ENCODE measurements at places on chromosomes 7 and 10. TPM values are rescaled to one million over a fixed set of nuclear protein-coding genes. Genes with fewer than 3 reads are reported as not detected.

The SLC29A4 gene
- total RNA-seq = 8.2 TPM

The CELF2 gene
- total RNA-seq = 11.0 TPM

The RNF32 gene
- 0.36 TPM for total RNA-seq

The PNLIPRP3 gene
- total RNA-seq = not detected

The GPR37 gene
- total RNA-seq = 2.3 TPM

The LOXL4 gene
- 5.4 TPM for total RNA-seq

The GJD4 gene
- not detected for total RNA-seq

The HOXA6 gene
- total RNA-seq = 11.8 TPM

The CUBN gene
- under 0.01 TPM for total RNA-seq

The TAS2R5 gene
- 0.35 TPM for total RNA-seq

The NME8 gene
- total RNA-seq = not detected

The ADCYAP1R1 gene
- not detected for total RNA-seq

The ATG9B gene
- total RNA-seq = 0.07 TPM

The ING3 gene
- 11.0 TPM for total RNA-seq

The ORAI2 gene
- 35.7 TPM for total RNA-seq

DNA sequence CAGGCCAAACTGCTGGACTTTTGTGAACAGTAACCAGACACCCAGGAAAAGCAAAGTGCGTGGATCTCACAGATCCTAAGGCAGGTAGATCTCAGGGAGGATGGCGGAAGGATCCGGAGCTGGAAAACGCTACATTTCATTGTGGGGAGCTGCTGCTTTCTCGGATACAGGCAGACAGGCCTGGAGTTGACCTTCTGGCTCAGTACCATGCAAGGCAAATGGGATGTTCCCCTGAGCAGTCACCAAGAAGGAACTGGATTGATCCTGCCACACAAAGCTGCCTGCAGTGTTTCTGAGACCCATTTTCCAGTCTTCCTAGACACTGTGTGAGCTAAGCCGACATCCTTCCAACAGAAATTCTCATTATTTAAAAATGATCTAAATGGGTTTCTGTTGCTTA is 65.5 kb downstream of the ZRANB1 start:
- DNase-seq = no peak

DNA sequence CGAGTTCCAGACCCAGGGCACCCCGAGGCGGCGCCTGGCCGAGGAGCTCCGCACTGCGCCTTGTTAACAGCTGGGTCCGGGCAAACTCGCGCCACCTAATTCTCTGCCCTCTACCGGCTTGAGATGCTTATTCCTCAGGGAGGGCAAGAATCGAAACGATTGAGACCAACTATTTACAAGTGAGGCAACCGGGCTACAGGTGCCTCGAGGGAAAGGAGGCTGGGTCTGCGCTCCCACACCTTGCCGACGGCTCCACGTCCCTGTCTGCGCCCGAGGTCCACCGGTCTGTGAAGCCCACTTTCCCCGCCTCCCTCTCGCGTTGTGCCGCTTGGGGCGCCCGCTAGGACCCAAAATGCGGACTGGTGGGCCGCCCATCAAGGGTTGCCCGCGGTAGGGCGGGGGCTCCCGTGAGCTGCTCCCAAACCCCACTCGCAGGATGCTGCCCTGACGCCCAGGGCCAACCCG is 527 bp downstream of the AKR1B1 start:
- no peak for DNase-seq

DNA sequence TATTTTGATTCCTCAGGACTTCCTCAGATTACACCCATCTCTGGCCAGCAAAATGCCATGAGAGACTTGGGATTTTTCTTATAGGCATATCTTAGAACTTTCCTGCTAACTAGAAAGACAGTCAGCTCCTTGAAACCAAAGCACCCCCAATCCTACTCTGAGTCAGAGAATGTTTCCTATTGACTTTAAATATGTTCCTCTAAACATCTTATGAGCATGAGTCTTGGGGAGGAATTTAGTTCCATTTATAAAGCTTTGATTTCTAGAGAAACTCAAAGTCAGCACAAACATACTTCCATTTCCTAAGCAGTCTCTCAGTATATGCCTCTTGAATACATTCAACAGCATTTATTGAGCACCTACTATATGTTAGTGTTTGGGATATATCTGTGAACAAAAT is 128.5 kb downstream of the INHBA start:
- no peak for DNase-seq

DNA sequence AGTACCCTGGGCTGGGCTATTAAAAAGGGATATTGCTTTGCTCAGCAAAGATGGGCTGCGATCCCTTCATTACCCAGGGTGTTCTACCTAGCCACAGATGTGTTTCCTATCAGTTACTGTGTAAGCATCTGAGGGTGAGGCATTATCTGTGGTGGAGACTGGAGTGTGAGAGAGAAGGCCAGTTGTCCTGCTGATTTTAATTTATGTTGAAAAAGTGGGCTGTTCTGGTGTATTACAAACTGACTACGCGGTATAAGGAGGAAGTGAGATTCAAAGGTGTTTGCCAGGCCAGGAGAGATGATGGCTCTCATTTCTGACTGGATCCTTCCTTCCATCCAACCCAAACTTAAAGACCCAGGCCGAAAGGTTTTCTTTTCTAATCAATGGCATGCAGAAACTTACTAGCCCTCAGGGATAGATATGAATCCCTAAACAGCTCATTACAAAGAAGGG is 7.6 kb downstream of the TCF7L2 start:
- no peak for DNase-seq

- DNase-seq = no peak
These were observed 9.5 kb downstream of the CISD1 start for GRCh38 chr10:58278274-58278961.

GRCh38 chr10:99234791-99235657 is 628 bp downstream of the HPSE2 start:
- no peak for DNase-seq

- no peak for DNase-seq
These were observed 22.2 kb downstream of the TMEM120A start for GRCh38 chr7:75971961-75972763.

- no peak for DNase-seq
These were observed 1.7 kb downstream of the NCAPG2 start for GRCh38 chr7:158702944-158703343.

- DNase-seq = no peak
These were observed 189.4 kb upstream of the AHR start for GRCh38 chr7:17109020-17109419.

GRCh38 chr10:99143651-99144050 is 92.0 kb downstream of the HPSE2 start:
- DNase-seq = no peak

- no peak for DNase-seq
These were observed 36.2 kb upstream of the GTF2IRD1 start for GRCh38 chr7:74417419-74417971.

DNA sequence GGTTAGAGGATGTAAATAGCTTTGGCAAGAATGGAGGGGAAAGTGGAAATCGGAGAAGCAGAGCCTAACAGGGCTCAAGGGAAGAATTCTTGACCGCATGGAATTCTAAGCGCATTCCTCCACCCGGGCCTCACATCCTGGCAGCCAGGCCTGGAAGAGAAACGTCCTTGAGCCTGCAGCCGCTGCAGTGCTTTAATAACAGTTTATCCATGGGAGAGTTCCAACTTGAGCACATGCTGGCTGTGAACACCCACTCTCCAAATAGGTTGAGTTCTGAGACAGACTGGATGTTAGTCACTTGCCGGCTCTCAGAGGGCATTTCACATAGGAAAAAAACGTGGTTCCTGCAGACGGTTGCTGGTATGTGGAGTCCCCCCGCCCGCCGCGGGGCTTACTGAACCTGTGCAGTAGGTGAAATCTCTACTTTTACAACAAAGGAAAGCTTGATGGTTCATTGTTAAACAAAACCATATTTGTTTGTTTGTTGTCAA is 61.4 kb upstream of the STEAP1B start:
- peak; percentile 95 for DNase-seq

GRCh38 chr7:124351950-124352349 is 319.1 kb upstream of the TMEM229A start:
- no peak for DNase-seq

DNA sequence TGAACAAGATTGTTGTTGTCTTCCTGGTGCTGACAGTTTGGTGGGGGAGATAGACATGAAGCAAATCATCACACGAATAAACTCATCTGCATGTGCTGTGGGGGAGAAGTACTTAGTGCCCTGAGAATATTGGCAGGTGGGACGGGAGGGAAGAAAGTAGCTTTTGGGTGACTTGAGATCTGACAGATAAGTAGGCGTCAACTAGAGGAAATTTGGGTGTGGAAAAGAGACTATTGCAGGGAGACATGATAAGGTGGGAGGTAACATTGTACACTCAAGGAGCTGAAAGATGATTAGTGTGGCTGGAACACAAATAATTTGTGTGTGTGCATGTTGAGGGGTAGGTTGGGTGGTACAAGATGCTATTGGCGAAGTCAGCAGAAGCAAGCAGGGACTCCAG is 30.1 kb downstream of the CNNM2 start:
- DNase-seq = no peak

- no peak for DNase-seq
These were observed 200.7 kb upstream of the KCTD7 start for GRCh38 chr7:66427956-66428355.

- DNase-seq = no peak
These were observed 59.2 kb downstream of the CDHR3 start for GRCh38 chr7:106022193-106022821.

DNA sequence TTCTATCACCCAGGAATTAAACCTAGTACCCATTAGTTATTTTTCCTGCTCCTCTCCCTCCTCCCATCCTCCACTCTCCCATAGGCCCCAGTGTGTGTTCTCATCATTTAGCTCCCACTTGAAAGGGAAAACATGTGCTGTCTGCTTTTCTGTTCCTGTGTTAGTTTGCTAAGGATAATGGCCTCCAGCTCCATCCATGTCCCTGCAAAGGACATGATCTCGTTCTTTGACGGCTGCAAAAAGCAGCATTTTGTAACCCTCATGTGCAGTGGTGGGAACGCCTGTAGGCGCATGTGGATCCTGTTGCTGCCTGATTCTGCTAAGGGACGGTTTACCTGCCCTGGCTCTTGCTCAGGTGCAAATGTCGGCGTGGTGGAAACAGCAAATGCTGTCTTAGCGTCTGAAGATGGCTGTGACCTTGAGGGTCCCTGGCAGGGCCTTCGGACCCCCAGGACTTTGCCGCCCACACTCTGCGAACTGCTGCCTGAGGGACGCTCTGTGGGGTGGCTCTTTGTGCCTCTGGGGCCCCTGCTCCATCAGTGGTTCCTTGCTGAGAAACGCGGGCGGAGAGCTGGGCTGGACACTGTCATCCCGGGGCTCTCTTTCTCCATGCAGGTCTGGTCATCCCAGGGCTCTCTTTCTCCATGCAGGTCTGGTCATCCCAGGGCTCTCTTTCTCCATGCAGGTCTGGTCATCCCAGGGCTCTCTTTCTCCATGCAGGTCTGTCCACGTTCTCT is 5.6 kb upstream of the MTG1 start:
- no peak for DNase-seq

DNA sequence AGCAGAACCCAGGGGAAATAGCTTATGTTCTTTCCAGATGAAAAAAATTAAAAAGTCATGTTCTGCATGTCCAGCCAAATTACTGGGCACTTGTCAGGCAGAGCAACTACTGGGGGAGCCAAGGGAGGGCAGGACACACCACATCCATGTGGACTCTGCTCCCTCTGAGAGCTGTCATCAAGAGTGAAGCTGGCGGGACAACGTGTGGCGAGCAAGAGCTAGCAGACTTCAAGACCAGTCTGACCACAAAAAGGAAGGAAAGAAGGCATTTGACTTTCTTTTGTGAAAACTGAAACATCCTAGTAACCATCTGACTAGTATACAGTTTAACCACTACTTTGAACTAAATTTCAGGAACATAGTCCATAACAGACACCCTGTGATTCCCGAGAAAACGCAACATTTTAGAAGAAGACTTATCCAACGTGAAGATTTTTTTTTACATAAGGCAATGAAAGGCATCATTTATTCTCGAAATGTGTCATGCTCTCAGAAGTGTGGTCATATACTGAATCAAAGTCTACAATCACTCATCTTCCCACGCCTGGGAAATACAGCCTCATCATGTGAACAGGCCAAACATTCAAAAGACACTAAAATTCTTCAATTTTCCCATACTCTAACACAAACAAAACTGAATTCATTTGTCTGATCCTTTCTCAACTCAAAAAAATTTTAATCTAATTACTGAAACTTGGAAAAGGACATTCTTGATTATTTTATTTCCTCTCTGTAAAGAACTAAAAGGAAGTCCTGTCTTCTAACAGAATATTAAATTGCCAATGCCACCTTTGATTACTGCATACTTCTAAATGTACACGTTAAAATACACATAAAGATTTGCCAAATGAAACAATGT is 15.5 kb downstream of the CYTH3 start:
- DNase-seq = no peak

GRCh38 chr7:92621026-92621540 is 30.9 kb upstream of the FAM133B start:
- DNase-seq = peak; percentile 60

DNA sequence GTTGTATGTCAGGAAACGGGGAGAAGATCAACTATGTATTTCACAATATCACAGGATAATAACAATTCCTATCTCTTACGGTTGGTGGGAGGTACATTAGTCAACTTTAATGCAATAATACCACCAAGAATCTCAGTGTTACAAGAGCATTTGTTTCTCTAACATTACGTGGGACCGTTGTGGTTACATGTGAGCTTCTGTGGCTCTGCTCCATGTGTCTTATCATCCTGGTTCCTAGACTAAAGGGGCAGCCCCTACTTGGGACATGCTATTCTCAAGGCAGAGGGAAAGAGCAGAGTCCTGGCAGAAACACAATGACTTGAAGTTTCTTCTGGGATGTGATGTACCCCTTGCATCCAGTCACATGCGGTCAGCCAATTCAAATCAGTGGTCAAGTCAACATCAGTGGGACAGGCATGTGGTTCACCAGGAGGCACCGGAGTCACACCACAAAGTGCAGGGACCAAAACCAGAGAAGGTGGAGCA is 2.5 kb upstream of the ZNF22 start:
- DNase-seq = no peak

DNA sequence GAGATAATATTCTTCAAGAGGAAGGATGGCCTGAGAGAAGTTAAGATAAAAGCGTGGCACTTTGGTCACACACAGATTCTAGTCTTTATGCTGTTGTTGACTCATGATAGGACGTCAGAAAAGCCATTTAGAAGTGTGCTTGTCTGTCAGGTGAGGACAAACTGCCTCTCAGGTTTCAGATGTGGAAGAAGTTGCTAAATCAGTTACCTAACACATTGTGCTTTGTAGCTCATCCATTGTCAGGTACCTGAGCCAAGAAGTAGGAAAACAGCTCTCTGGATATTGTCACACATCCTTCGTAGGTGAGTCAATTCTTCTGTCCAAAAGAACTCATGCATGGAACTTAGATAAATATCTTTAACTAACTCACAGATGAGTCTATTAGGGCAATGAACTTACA is 49.5 kb upstream of the PHYHIPL start:
- DNase-seq = peak; percentile 78

GRCh38 chr10:734481-734880 is 45.0 kb upstream of the DIP2C start:
- DNase-seq = no peak

GRCh38 chr10:54797636-54798321 is 3.3 kb downstream of the PCDH15 start:
- DNase-seq = no peak

GRCh38 chr7:83159731-83160130 is 3.0 kb downstream of the PCLO start:
- no peak for DNase-seq

Data from epithelial cell of proximal tubule (primary cell).